Stimulated activated CD8-positive, alpha-beta memory T cell treated with anti-CD3 and anti-CD28 coated beads, Interleukin-15, amount 100 ng/mL, for 1 hour (primary cell): ENCODE measurements at places on chromosomes 6 and 20.

DNA sequence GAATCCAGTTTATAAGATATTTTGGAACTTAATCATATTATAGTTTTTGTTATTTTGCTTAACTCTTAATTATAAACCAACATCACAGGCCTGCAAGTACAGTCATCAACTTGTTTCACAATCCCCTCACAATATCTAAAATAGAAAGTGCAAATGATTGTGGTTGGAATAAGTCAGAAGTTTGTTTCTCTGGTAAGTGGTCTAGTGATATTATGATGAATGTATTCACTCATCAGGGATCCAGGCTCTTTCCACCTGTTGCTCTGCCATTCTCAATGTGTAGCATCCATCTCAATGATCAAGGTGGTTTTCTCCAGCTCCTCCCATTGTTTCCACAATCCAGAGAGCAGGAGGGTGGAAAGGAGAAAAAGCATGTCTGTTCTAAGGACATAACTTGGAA, 54.2 kb downstream of the OPN5 start:
- no peak for DNase-seq

DNA sequence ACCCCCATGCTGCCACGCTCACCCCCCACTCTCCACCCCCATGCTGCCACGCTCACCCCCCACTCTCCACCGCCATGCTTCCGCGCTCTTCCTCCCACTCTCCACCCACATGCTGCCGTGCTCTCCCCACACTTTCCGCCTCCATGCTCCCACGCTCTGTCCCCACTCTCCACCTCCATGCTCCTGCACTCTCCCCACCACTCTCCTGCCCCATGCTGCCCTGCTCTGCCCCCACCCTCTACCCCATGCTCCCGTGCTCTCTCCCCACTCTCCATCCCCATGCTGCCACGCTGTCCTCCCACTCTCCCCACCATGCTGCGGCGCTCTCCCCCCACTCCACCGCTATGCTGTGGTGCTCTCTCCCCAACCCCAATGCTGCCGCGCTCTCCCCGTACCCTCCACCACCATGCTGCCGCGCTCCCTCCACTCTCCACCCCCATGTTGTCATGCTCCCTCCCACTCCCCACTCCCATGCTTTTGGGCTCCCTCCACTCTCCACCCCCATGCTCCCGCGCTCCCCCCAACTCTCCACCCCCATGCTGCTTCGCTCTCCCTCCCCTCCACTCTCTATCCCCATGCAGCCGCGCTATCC, 46.0 kb upstream of the PDE10A start:
- no peak for DNase-seq

DNA sequence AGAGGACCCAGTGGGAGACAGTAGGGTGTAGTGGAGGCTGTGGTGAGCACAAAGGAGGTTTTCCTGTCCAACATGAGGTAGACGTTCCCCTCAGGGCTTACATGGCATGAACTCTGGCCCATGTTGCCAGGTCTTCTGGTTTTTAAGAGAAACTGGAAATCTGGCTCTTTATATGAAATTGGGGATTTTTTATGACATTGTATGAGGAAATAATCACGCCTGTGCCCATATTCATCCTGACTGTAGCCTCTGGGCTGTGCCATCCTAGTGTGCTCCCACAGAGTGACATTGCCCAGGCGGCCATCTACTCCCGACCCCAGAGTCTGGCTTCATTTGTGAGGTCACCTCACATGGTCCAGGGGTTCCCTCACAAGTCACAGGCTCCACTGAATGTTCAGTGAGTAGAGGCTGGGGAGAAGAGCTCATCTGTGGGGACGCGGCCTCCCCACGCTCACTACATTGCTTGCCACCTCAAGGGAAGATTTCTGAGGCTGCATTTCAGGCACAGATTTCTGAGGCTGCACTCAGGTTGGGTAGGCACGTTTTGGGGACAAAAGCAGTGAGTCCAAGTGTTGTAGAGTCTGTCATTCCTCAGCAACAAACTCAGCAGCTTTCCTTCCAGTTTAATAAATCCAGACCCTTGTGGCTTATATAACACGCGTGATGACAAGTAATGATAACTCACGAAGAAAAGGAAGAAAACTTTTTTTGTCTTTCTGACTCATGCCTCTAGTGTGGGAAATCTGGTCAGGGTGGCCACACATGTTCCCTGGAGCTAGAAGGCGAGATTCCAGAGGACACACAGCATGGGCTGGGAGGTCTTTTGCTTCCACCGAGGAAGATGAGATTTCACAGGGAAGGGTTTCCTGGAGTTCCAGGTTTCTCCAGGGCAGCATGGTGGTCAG, 41.7 kb downstream of the SLC24A3 start:
- DNase-seq: no peak

DNA sequence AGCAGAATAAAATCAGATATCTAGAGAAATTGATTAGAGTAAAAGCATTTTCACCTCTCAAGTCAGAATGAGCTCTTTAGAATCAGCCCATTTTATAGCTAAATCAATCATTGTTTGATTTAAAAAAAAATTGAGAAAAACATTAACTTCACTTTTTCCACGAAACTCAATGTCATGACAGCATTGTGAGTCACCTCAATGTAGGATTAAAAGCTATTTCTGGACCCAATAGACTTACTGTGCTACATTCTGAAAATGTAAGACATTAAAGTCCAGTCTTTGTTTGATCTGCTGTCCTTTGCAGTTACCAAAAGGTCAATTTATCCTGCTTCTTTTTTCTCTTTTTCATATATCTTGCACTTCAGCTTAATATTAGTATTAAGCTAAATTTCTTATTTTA, 519.4 kb upstream of the ZNF337 start:
- DNase-seq: no peak

DNA sequence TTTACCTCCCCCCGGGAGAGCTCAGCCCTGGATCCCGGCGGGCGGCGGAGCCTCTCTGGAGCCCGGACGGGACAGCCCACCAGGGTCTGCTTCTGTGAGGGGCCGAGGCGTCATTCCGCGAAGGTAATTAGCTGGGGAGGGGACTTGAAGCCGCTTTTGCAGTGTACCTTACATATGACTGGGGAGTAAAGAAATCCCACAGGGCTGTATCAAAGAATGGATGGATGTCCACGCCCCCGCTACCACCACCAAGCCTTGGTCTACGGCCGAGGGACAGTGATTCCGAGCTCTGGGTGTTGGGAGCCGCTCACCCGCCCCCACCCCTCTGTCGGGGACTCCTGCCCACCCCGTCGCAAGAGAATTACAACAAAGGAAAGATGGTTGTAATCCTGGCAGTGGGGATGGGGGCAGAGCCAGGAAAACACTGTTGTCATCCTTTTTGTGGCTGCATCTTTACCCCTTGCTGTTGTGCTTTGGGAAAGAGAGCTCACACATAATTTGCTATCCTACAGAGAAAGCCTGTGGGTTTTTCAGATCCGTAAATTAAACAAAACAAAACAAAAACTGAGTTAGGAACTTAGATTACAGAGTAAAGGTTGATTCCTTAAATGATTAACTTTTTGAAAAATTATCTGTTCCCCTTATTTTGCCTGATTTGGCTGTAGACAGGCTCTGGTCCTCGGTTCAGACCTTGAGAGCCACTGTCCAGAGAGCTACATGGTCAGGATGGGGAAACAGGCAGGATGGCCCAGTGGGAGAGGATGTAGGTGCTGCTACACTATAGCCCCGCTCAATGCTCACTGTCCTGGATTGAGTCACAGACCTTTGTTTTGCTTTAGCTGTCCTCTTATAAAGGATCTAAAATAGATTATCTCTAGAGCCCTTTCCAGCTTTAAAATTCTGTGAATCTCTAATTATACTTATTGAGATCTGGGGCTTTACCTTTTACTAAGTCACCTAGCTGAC, 997 bp upstream of the FBXO30 start:
- no peak for DNase-seq

DNA sequence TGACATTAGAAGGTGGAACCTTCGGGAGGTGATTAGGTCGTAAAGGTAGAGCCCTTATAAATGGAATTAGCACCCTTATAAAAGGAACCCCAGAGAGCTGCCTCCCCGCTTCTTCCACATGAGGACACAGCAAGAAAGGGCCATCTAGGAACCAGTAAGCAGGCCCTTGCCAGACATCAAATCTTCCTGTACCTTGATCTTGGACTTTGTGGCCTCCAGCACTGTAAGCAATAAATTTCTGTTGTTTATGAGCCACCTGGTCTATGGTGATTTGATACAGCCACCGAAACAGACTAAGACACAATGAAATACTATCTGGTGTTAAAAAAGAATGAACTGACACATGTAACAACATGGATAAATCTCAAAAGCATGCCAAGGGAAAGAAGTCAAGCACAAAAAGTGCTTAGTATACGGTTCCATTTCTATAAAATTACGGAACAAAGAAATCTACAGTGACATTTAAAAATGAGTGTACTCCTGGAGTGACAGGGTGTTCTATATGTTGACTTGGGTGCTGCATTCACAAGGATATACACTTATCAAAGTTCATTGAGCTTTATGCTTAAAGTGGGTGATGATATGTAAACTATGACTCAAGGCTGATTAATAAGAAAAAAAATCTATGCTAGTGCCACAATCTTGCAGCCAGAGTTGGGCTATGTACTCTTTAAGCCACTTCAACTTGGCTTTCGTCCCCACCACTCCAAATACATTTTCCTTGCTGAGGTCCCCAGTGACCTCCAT, 18.4 kb downstream of the SERPINB1 start:
- DNase-seq: no peak

- DNase-seq: no peak
These were observed 113.6 kb downstream of the FLRT3 start for GRCh38 chr20:14223806-14224205.

DNA sequence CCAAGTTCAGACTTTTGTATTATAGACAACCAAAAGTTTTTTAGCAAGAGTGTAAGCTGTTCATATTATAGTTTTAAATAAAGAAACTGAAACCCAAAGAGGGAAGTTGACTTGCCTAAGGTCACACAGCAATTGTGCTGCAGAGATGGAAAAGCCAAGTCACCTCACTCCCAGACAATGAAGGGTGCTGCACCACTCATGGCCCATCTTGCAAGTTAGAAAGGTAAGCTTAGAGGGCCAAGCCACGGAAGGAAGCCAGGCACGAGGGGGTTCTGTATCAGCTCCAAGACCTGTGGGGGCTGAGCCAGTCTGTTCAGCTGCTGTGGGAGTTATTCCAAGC, 860 bp downstream of the DEFB124 start:
- no peak for DNase-seq

DNA sequence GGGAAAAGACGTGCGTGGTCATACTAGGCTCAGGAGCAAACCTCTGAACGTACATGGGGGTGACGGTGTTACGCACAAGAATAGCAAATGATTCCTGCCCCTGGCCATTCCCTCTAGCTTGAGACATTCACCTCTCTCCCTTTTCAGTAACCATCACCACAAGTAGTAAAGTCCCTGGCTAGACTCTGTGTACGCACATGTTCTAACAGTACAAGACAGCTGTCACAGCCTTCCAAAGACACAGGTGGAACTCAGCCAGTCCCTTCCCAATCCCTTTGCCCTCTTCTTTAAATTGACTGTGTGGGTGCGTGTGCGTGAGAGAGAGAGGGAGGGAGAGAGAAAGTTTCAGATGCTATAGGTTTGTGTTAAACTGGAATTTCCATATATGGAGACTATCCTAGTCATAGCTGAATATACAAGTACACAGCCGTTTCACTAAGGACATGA, 67.3 kb downstream of the LY86 start:
- DNase-seq: no peak

DNA sequence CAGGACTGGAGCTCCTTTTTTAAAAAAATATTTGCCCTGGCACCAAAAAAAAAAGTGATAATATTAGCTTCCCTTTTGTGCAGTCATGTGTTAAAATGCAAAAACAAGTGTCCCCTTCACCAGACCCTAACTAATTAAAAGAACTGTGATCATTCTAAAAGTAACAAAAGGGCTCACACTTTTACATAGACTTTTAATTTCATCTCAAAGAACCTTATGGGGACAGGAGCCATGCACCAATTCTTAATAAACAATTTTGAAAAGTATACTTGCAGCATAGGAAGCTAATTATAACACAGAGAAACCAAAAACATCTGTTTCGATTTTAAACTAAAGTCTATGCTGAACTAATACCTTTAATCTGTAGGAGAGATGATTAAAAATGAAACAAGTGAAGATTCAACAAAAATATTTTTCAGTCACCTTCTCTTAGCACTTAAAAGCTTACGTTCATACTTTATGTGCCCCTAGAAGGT, 17.3 kb downstream of the STX7 start:
- DNase-seq: no peak

DNA sequence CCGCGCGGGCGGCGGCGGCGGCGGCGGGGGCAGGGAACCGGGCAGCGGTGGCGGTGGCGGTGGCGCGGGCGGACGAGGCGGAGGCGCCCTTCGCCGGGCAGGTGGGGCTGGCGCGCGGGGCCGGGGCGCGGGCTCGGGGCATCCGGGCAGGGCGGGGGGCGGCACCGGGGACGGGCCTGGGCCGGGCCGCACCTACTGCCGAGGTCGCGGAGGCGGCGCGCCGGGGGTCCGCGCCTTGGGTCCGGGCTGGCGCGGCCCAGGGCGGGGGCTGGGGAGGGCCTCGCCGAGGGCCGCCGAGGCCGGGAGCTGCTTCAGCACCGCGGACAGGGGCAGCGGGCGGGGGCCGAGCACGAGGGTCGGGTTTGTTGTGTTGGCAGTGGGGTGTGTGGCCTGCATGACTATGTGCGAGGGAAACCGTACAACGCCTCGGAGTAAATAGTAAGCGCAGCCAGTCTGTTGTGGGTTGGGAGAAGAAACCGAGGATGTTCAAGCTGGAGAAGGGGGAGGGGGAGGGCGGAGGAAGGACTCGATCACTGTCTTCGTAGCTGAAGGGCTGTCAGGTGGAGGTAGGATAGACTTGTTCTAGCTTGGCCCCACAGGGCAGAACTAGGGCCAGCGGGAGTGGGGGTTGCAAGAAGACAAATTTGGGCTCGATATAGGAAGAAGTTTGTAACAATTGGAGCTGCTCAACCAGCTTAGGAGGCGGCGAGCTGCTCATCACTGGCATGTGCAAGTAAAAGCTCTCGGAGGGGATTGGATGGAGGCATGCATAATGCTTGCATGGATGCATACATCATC, 593 bp downstream of the MMP24 start:
- DNase-seq: peak; percentile 10

GRCh38 chr6:51743999-51744398, 343.4 kb downstream of the PKHD1 start:
- no peak for DNase-seq

GRCh38 chr6:89975991-89976693, 81.9 kb downstream of the GJA10 start:
- no peak for DNase-seq

- DNase-seq: no peak
These were observed 4.3 kb downstream of the ZBTB46 start for GRCh38 chr20:63826753-63827152.

GRCh38 chr6:132843316-132844035, 29.1 kb downstream of the RPS12 start:
- DNase-seq: no peak
